ENCODE measurements at places on chromosomes 5 and 9.
A peak's percentile ranks its signal among the peaks of the same experiment; 100 is the strongest.

GRCh38 chr5:109003928-109004327 lies 256.2 kb downstream of the FER start:
- DNase-seq = no peak

GRCh38 chr5:171311322-171312077 lies 2.5 kb downstream of the TLX3 start:
- DNase-seq = no peak

GRCh38 chr5:66597183-66597757 lies 1.1 kb downstream of the MAST4 start:
- peak; percentile 42 for DNase-seq

GRCh38 chr9:38437193-38437823 lies 13.1 kb upstream of the IGFBPL1 start:
- DNase-seq = peak; percentile 36

DNA sequence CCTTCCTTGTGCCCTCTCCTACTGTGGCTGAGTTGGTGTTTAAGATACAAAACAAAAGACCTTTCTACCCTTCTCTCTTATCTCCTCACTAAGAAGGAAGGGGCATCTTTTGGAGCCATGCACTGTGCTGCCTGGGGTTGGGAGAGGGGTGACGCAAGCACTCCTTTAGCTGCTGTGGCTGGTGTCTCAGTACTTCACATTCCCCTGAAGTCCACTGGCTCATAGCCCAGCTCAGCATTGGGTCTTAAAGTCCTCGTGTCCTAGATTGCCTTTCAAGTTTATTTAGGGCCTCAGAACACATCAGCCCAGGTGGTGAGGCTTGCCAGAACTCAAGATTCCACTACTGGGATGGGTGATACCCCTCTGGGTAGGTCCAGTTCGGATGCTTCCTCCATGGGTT lies 325.9 kb upstream of the CYLC2 start:
- DNase-seq = no peak

- DNase-seq = no peak
Observed at GRCh38 chr9:93093877-93094657, 1.9 kb upstream of the CARD19 start.

All from colonic mucosa (tissue), 4 donors.